Vagina (tissue), 2 donors: ENCODE measurements at places on chromosomes 12 and 14.

- DNase-seq = no peak
Observed at GRCh38 chr12:86914721-86915120, 658.5 kb upstream of the MGAT4C start.

- no peak for DNase-seq
Observed at GRCh38 chr12:55675666-55676065, 32.0 kb downstream of the ITGA7 start.

DNA sequence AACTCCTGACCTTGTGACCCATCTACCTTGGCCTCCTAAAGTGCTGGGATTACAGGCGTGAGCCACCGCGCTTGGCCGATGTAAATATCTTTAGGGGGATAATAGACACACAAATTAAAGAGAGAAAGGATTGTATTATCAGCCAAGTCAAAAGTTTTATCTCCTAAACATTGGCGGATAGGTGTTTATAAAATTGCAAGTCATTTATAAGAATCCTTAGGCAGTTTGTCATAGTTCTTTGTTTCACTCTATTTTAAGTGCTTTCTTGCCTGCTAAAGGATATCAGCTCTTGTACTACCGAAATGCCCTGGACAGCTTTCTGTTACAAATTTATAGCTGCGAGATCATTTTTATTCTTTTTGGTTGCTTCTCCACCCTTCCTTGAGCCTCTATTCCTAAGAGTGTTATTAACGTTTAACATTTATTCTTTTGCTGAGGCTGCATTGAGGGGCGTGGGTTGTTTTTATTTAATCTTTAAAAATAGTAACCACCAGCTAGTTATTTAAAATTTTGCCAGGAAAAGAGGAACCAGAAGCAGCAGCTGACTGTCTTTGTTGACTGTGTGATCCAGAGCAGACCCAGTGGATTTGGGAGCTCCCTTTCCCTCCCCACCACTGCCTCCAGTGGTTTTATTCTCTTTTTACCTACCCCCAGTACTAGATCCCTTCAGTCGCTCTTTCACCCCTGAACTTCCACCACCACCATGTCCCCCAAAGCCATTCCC lies 106.4 kb downstream of the DIP2B start:
- no peak for DNase-seq

DNA sequence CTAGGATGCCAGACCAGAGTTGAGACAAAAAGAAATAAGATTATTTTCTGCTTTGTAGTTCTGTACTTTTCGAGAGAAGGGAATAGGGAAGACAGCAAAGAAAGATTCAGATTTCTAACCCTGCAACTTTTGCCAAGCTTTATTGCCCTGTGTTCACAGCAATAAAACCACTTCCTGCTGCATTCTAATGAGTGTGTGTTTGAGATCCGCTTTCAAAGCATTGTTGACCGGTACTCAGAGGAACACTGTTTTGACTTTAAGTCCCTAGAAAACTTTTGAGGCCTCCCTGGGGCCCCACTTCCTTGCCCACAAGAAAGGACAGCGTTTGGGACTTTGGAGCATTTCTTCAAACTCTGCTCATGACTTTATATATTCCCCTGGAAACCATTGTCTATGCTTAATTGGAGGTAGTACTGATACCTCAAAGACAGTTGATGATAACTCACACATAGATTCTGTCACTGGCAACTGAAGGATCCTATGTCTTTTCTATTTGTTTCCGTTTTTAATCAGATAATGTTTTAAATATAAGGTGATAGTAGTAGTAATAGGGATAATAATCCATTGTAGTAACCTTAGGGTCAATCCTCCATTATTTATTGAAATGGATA lies 1.3 kb downstream of the RNASE6 start:
- no peak for DNase-seq

- no peak for DNase-seq
Observed at GRCh38 chr12:34603382-34604035, 581.2 kb downstream of the ALG10 start.

- no peak for DNase-seq
Observed at GRCh38 chr14:51041883-51042282, 53.0 kb downstream of the TRIM9 start.

GRCh38 chr12:10160617-10161385 lies 11.1 kb downstream of the OLR1 start:
- no peak for DNase-seq

- no peak for DNase-seq
Observed at GRCh38 chr12:122467983-122468382, 32.7 kb downstream of the ZCCHC8 start.

DNA sequence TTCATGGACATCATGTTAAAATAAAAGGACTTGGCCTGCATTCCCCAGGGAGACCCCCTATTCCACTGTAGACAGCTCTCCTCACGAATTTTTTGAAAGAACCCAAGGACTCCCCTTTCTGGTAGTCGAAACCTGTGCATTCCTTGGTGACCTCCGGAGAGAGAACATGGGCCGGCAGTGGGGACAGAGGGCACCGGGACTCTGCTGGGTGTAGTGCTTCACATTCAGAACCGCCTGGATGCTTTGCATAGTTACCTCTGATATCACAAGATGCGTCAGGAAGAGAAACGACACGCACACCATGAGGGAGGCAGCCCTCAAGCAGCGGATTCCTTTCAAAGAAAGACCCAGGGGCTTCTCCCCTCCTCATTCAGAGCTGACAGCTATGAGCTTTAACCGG lies 9.7 kb downstream of the CKAP4 start:
- no peak for DNase-seq

DNA sequence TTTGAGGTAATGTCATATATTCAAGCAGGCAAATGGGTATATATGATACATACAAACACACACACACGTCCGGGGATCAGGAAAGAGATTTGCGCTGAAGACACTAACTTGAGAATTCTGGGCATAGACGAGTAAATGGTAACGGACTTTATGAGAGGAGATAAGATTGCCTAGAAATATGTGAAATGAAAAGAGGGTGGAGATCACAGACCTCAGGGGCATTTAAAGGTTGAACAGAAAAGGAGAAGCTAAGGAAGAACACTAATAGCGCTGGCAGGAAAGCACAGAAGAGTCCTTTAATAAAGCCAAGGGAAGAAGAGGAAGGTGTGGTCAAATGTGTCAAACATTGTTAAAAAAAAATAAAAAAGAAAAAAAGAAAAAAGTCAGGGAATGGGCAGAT lies 13.1 kb downstream of the CRY1 start:
- no peak for DNase-seq

DNA sequence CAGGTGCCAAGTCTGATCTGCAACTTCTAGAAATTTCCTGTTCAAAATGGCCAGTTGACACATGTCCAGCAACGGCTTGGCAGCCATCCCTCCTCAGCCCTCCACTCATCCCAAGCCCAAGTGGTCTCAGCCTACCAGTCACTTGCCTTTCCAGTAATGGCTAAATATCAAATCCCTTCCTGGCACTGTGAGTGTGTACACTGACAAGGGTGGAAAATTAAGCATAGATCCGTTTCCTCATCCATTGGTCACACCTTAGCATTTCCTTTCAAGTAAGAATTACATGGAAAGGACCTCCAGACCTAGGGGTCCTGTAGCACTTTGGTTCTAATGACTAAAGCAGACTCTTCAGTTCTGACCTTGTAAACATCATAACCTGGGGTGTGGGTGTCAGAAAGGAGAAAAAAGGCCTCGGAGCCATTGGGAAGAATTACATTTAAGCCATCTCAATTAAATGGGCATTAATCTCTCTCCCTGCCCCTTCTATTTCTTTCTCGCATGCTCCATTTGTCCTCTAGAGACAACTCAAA lies 15.4 kb downstream of the LLPH start:
- DNase-seq = no peak

DNA sequence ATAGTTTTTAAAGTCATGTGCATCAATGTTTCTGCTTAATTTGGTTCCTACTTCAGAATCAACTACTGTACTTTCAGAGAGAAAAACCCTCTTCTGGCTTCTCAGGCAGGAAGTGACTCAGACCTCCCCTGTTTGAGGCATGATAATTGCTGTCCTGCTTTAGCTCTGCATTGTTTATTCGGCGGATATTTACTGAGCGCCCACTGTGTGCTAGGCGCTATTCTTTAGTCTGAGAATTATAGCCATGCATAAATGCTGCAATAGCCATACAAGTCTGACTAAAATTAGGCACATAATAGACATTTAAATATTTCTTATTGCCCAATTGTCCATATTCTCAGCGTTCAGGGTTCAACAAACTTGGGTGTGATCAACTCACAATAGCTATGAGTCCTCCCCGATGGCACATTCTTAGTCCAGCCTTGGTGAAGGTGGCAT lies 6.1 kb upstream of the AMIGO2 start:
- no peak for DNase-seq

DNA sequence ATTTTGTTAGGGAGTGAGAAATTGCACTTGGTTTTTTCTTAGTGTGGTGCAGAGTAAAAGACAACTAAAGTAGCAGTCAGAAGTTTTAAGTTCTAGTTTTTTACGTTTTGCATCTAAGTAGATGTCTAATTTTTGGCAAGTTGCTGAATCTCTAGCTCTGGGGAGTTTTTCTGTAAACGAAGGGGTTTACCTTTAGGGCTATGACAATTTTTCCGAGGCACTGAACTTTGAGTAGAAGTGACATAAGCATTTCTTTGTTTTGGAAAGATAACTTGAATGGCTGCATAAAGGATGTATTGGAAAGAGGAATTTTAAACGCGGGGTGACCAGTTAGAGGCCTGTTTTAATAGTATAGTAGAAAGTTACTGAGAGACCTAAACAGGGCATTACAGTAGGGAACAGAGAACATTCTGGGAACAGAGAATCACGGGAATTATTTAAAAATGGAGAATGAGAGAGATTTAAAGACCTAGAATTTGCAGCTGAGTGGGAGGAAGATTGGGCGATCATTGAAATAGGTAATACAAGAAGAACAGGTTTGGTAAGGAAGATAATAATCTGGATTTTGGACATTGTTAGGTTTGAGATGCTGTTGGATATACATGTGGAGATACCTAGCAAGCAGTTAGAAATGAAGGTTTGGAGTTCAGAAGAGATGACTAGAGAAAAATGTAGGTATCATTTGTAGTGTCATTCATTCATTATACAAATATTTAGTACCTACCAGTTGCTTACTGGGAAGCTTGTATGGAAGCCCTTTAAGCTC lies 1.2 kb downstream of the ZNF410 start:
- DNase-seq = no peak

DNA sequence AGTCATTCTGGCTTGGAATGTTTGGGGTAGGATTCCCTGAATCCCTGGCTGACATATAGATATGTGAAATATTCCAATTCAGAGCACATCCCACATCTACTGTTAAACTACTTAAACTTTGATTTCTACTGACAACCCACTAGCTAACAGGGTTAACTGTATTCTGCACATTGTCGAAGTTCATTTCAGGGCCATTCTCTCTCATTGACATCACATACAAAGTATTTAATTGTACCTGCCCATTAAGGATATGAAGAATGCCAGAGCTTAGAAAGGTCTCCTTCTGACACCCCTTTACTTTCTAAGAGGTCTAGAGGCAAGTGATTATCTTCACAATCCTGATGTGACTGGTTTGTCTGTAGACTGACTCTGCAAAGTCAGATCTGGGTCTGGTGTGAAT lies 2.8 kb upstream of the DCN start:
- no peak for DNase-seq

DNA sequence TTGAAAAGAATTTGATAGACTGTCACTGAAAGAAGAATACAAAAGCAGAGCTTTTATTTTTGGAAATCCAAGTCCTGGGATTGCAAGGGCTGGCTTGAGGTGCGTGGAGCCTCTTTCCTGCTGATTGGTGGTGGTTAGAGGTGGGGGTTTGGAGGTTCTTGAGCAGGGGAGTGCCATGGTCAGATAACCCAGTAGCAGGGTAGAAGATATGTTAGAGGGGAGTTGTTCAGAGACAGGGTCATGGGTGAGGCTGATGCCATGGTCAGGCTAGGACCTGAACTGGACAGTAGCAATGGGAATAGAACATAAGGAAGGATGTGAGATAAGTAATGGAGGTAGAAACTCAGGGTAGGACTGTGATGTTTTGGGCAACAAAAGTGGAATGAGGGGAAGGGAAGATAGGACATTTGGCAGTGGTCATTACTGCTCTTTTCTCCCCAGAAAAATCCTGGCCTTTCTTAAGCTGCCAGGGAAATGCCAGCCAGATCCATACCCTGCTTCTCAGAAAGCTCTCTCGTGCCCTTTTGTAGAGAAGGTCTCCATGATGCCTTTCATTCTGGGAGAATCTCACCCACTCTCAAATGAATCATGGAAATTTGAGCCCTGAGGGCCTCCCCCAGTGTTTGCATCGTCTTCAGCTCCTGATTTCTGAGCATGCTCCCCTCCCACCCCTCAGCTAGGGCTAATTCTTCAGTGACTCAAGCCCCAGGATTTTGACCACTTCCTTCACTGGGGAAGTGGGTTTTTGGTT lies 9.5 kb downstream of the EMP1 start:
- no peak for DNase-seq

DNA sequence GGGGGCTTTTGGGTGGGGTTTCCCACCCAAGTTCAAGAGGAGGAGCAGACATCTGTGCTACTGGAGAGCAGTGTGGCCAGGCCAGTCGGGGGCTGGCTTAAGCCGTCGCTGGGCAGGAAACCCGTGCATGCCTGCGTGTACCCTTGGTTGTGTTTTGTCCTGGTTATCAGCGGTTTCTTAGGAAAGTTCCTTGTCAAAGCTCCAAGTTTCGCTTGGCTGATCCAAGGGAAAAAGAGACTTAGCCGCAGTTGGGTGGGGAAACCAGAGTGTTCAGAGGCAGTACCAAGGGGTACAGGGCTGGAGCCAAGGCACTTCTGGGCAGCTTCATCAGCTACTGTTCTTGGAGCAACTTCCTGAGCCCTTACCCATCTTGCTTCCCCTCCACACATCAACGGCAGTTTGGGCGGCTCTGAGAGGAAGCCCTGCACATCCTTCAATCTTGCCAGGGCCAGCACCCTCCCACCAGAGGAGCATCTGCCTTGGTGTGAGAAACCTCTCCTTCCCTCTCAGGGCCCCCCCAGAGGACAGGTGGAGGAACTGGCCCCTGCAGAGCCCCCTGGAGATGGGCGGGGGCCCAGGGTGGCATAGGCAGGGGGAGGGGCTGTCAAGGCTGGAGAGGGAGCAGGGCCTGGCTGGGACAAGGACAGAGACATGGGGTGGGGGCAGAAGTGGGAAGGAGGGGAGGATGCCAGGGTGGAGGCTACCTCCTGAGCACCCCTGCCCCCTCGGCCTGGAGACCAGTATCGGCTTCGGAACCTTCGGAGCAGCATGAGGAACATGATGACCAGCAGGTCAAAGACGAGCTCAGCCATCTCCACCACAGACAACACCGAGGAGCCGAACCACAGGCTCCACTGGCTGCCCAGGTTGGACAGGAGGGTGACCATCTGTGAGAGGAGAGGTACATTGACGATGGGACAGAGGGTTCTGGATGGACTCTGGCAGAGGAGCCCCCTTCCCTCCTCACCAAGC lies 5.8 kb upstream of the TNFRSF1A start:
- no peak for DNase-seq

DNA sequence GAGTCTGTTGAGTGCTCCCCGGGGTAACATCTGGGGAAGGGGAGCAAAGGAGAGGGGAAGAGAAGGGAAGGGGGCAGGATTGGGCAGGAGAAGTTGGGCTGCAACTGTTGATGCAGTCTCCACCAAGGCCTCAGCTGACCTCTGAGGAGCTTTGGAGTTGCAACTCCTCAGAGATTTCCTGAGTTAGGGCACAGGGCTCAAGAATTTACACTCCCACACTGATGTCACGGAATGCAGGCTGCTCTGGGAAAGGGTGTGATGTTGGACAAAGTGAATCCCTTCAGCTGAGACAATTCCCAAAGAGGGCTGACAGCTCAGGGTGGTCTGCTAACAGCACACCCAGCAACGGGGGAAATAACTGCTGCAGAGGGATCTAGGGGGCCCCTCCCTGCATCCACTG lies 295.6 kb downstream of the PCNX1 start:
- no peak for DNase-seq

- no peak for DNase-seq
Observed at GRCh38 chr14:100387450-100387849, 64.3 kb downstream of the SLC25A47 start.

- no peak for DNase-seq
Observed at GRCh38 chr12:23770202-23770938, 179.1 kb downstream of the SOX5 start.
